Mammary epithelial cell (primary cell): ENCODE measurements at places on chromosomes 7 and 10.

DNA sequence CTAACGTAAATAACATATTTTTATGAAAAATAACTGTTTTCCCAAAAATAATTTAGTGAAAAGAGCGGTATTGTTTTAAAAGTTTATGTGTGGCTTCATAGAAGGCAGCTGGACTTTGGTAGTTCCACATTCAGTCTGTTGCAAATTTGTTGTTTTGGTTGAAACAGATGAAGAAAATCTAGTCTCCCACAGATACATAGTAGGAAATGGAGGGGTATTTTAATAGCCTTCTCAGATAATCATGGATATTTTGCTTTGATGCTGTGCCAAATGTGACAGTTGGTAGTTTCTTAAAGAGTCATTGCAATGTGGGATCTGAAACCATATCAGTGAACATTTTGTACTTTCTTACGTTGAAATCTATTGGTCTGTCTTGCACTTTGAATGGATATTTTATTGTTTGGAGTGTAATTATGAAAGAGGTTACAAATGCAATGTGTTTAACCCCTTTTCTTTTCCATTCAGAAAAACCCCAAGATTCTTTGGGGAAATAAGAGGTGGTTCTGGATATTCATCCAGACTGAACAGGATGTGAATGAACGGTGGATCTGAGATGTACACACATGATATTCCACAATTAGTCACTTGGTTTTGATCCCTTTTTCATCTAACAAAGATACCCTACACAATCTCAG, 10.4 kb downstream of the ZNF365 start:
- peak; percentile 89 for DNase-seq

DNA sequence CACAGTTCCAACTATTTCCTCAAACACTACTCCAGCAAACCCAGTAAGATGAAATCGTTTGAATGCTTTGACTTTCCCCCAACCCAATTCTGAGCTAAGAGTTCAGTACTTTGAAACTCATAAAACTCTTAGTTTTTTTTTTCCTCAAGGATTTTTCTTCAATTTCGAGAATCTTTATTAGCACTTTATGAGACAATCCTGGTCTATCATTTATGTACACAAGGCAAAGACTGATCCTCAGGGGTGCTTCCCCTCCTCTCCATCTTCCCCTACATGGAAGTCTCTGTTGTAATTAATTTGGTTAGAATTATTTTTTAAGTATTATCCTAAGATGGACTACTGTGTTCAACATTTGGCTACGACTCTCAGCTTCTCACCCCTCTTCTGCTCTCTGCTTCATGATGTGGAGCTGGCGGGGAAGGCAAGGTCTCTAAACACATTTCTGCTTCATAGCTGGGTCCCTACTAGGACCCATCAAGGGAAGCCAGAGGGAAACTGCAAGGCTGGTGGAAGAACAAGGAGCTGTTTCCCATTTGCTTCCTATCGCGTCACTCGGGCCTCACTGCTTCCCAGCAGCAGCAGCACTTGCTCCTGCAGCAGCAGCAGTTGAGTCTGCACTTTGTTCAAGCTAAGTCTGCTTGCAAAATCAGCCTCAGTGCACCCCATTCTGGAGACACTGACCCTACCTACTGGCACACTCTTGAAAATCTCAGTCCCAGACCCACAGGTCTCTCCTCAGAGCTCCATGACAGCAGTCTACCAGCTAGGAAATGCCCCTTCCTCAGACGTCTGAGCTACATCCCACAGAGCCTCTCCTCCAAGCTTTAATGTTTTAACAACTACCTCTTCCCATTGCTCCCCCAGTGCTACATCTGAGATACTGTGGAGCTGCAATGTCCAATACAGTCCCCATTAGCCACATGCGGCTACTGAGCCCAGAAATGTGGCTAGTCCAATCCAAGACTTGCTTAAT, 90.0 kb downstream of the CHCHD3 start:
- DNase-seq = no peak

DNA sequence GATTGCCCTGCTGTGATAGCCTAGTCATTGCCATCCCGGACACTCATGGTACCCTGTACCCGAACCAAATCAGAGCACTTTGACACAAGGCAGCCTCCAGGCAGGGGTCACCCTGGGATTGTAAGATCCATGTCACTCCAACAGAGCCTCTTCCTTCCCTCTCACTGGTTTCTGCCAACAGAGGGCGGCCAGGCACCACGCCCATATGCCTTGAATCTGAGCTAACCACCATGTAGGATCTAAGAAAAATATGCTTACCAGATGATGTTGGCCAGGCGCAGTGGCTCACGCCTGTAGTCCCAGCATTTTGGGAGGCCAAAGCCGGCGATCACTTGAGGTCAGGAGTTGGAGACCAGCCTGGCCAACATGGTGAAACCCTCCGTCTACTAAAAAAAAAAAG, 389.2 kb upstream of the KLF6 start:
- no peak for DNase-seq

GRCh38 chr7:81280531-81280930, 361.7 kb upstream of the SEMA3C start:
- DNase-seq = peak; percentile 70

GRCh38 chr10:13402021-13402420, 53.9 kb upstream of the SEPHS1 start:
- DNase-seq = no peak

DNA sequence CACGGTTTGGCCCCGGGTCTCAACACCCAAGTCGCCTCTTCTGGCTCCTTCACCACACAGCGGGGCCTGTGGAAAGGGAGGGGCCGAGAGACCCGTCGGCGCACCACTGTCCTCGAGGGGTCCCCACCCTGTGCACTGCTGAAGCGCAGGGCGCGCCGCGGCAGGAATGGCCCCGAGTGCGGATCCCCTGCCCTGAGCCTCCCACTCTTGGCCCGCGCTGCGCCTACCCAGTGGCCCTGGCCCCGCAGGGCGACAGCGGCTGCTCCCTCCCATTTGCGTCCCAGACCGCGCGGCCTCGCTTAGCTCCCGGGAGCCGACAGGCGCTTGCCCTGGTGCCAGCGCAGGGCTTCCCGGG, 2.1 kb upstream of the SFMBT2 start:
- DNase-seq = no peak

GRCh38 chr7:155590215-155591018, 44.1 kb upstream of the CNPY1 start:
- DNase-seq = no peak

DNA sequence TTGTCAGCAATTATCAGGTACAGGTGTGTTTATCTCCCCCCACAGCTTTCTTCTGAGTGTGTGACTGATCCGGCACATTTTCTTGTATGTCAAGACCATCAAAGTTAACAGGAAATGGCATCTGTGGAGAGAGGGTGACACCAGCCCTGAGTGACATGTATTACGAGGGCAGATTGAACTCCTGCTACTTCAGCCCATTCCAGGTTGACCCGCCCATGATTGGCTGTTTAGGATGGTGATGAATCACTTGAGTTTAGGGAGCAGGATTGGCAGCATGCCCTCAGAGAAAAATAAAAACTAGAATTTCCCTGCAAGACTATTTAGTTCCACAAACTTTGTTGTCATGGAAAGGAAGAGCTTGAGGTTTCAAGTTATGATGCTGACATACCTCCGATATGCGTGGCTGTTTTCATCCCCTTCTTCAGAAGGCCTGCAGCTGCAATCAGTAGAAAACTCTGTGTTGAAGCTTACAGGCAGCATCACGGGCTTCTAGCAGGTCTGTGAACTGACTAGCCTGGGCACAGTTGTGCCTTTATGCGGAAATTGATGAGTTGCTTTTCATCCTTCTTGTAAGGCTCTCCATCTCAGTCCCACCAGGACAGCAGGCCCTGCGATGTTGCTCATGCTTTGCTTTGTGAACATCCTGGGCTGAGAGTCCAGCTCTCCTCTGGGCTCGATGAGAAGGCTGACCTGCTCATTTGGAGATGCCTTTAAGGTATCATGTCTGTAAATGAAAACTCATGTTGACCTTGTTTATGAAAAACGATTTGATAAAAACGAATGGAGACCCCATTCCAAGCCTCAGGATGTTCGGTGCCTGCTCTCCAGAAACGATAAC, 8.0 kb upstream of the CELF2 start:
- DNase-seq = no peak

GRCh38 chr7:21771906-21772610, 173.6 kb downstream of the CDCA7L start:
- DNase-seq = peak; percentile 28

DNA sequence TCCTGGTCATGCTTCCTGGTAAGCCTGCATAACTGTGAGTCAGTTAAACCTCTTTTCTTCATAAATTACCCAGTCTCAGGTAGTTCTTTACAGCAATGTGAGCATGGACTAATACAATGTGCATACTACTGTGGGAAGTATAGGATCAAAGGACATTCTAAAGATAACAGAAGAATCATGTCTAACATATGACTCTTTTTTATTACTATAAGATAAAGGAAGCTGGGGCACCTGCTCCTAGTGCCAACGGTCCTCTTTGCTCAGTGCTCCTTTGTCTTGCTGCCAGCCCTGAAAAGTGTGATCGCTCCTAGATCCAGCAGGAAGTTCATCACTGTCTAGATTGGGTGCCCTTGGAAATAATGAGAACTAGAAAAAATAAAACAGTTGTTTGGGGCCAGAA, 143.3 kb upstream of the NOBOX start:
- no peak for DNase-seq

DNA sequence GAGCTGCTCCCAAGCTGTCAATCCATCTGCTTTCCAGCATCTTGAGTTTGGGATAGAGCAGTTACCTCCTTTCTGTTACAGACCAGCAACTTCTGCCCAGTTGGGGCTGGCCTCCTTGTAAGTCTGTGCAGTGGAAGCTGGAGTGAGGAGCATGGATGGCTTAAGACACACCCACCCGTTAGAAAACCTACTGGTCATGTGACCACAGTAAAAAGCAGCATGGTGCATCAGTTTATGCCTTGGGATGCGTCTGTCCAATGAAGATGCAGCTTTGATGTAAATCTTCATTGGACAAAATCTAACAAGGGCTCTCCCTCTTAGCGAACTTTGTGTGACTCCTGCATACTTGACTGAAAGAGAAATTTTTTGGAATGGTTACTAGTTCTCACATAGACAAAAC, 453.5 kb downstream of the TYW1 start:
- no peak for DNase-seq

DNA sequence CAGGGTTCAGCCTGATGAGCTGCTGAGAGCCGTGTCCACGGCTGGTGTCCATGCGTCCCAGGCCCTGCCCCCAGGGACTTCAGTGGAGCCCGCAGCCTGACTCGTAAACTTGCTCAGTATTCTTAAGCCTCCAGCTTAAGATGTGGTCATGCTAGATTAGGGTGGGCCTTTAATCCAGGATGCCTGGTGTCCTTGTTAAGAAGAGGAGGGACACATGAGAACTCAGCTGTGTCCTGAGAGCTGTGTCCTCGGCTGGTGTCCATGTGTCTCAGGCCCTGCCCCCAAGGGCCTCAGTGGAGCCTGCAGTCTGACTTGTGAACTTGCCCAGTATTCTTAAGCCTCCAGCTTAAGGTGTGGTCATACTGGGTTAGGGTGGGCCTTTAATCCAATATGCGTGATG, 23.0 kb downstream of the DOCK1 start:
- DNase-seq = no peak

- no peak for DNase-seq
Observed at GRCh38 chr7:158476331-158476932, 111.2 kb downstream of the PTPRN2 start.

DNA sequence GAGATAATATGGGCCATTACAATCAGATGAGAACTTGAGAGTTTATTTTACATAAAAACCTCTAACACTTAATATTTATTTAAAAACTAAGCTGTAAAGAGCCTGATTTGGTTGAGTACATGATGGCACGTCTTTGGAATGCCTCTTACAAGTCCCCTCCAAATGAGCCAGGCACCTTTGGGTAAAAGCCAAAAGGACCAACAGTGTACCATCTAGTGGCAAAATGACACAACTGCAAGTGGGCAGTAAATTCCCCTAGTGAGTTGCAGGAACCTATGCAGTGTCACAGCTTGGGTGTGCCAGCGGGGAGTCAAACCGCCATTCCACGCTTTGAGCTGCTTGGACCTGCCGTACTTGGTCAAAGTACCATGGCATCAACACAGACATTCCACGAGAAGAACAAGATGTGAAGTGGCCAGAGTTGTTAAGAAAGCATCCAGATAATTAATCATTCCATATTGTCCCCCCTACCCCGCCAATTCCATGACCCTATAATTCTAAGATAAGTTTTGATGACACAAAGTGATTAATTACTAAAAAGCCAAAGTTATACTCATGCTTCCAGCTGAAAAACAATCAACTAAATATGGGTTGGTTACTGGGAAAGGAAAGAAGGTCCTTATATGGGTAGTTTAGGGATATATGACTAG, 115.2 kb downstream of the SORBS1 start:
- DNase-seq = peak; percentile 69

DNA sequence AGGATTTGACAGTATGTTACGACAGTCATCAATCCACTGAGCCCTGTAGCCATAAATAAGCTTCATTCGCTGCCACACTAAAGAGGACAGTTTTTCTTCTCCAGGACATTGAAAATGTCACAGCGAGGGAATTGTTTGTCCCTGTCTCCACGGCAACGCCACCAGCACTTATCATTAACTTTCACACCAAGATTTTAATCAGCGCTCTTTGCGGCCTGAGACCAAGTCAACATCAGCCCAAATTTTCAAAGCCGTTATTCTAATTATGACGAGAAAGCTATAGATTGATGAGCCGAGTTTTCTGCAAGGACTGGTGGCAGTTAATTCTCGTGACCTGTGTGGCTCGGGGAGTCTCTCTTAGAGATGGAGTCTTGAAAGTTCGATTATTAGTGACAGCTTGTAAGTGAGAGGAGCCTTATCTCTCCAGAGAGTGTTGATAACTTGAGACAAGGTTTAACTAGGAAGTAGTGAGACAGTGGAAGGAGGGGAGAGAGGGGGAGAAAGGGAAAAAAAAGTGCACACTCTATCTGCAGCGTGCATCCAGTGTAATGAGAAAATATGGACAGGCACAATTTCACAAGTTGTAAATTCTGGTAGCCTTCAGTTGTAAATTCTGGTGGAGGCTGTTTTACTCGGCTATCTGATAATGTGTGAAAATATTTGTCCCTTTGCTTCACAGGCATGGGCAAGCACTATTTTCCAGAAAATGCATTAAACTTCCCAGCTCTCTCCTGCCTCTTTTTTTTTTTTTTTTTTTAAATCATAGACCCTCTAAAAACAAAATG, 473.3 kb downstream of the LRMDA start:
- DNase-seq = no peak

GRCh38 chr10:32954545-32955298, 3.3 kb downstream of the ITGB1 start:
- DNase-seq = peak; percentile 15

- no peak for DNase-seq
Observed at GRCh38 chr10:11907914-11908313, 84.8 kb downstream of the PROSER2 start.

GRCh38 chr7:37770838-37771237, 77.6 kb upstream of the NME8 start:
- no peak for DNase-seq

- no peak for DNase-seq
Observed at GRCh38 chr7:50455658-50456057, 5.5 kb upstream of the FIGNL1 start.

GRCh38 chr7:80940539-80941207, 21.8 kb upstream of the SEMA3C start:
- DNase-seq = peak; percentile 77

GRCh38 chr7:139753693-139754111, 24.1 kb downstream of the HIPK2 start:
- DNase-seq = no peak

GRCh38 chr10:73577788-73578187, 13.4 kb downstream of the USP54 start:
- peak; percentile 83 for DNase-seq
